ENCODE measurements at places on chromosomes 3 and 15. TPM values are rescaled to one million over a fixed set of nuclear protein-coding genes. Genes with fewer than 3 reads are reported as not detected.

DNA sequence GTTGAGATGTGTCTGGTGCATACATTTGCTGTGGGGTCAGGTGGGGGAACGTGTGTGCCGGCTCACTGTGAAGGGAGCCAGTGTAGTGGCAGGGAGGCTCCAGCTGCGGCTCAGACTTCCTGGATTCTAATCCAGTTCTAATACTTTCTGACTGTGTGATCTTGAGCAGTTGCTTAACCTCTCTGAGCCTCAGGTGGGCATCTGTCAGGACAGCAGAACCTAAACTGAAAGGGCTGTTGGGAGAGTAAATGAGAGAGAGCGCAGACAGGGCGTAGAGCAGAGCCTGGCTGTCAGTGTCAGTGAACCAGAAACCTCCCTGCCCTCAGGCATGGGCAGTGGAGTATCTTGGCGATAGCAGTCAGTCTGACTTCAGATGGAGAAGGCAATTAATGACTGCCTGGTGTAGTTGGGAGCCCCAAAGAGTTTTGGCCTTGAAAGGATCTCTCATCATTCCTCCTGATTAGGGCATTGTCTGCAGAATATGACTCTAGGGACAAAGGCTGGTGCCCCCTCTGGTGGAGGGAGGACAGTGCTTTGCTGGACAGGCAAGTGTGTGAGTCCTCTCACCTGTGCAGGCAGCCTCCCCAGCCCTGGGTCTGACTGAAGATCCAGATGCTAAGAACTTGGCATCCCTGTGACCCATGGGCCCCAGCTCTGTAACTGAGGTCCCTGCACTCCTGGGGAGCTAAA is 9.6 kb downstream of the KBTBD13 start:
- no peak for DNase-seq

DNA sequence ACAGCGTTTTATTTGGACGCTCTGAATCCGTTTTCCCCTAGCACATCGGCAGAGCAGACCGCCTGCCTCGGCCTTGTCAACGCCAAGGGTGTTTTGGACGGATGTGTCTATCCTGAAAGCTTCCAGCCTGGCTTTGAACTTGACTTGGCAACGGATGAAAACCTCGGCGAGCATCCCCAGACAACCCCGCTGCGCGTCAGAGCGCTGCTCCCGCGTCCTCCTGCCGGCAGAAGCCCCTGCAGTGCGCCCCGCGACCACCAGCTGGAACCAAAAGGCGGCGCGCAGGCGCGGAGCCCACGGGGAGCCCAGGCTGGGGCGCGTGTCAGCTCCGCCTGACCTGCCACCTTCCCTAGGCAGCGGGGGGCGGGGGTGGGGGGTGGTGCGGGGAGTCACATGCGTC is 26.2 kb upstream of the ARL8B start:
- DNase-seq: peak; percentile 55

DNA sequence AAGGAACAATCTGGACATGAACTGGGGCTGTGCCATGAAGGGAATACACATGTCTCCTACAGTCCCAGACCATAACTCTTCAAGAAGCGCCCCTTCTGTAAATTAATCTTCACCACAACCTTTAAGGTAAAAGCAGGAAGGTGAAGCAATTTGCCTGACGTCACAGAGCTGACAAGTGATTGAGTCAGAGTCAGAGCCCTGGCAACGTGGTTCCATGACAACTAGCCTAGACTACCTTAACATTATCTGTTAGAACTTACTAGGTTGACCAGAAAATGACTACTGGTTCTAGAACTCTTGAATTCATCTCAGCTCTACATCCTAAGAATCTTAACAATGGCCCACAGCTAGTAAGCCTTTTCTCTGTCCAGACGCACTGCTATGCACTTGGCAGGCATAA is 124.6 kb downstream of the NTRK3 start:
- DNase-seq: no peak

Gene TMEM45A
- total RNA-seq: 18.2 TPM

Gene ROPN1
- not detected for total RNA-seq

All from uterus (tissue), 4 donors.